Activated gamma-delta T cell treated with Interleukin-2 at 50 U/mL for 16 hours (primary cell): ENCODE measurements at places on chromosomes 7 and 10.

GRCh38 chr10:107425931-107426553 is 261.5 kb upstream of the SORCS1 start:
- DNase-seq, result no peak

DNA sequence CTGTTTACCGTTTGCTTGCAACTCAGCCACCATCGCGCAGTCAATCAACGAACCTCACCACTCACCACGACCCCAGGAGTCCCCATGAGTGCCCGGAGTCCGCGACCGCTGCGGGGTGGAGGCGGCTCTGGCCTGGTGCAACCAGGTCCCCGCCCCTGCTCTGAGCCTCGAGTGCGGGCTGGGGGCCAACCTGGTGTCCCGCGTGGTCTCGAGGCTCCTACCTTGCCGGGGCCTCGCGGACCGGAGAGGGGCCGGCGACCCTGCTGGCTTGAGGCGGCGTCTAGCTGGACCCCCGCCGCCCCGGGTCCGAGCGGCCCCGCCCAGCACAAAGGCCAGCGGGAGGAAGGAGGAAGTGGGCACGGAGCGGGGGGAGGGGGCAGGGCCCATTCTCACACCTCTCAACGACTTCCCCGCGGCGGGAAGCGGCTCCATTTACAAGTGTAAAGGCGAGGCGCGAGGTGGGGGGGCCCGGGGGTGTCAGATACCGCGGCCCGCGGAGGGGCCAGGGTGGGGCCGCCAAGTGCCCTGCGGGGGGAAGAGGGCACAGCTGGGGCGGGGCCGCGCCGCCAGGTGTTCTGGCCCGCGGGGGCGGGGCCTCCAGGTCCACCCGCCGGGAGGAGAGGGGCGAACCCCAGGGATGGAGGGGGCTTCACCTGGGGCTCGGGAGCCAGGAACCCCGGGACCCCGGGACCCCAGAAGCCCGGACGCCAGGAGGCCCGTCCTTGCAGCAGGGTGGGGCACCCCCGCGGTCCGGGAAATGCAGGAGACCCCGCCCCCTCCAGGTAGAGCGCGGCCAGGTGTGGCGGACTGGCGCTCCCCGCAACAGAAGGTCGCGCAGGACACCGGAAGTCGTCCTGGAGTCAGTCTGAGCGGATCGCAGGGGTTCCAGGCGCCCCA is 8.6 kb downstream of the CTBP2 start:
- no peak for DNase-seq

DNA sequence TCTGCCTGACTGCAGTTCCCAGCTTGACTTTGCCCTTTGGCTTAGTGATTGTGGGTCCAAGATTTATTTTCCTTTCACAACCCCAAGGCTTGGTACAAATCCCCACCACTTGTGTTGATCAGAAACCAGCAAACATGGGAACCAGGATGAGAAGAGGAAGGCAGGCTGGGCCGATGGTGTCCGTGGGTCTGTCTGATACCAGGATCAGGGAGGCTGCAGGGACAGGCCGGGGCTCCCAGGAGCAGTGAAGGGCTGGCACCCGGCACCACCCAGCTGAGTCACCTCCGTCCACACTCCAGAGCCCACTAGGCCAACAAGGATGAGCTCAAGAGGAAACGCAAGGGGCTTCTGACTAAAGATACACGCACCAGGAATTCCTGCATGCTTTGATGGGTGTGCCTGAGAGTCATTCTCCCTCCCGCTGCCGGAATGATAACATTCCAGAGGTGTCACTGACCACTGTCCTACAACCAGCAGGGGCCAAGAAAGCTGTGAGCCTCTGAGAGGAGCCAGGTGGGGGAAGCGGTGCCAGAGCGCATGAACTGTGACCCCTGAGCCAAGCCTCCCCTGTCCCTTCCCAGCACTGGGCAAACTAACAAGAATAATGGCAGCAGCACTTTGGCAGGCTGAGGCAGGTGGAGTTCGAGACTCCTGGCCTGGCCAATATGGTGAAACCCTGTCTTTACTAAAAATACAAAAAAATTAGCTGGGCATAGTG is 29.2 kb upstream of the PROSER2 start:
- DNase-seq, result no peak

DNA sequence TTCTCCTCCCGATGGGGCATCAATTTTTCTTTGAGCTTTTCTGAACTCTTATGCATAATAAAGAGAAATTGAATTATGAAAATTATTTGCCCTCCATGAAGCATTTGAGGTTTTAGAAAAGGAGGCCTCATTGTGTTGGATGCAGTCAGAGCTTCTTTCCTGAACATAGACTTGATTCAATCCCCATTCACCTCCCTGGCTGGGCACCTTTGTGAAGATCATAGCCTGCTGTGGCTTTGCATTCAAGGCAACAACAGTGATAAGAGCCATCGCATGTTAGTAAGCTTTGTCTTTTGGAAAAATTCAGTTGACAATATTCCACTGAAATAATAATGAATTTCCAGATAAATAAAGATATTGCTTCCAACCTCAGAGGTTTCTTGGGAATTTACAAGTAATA is 87.1 kb downstream of the TRIL start:
- DNase-seq, result no peak

DNA sequence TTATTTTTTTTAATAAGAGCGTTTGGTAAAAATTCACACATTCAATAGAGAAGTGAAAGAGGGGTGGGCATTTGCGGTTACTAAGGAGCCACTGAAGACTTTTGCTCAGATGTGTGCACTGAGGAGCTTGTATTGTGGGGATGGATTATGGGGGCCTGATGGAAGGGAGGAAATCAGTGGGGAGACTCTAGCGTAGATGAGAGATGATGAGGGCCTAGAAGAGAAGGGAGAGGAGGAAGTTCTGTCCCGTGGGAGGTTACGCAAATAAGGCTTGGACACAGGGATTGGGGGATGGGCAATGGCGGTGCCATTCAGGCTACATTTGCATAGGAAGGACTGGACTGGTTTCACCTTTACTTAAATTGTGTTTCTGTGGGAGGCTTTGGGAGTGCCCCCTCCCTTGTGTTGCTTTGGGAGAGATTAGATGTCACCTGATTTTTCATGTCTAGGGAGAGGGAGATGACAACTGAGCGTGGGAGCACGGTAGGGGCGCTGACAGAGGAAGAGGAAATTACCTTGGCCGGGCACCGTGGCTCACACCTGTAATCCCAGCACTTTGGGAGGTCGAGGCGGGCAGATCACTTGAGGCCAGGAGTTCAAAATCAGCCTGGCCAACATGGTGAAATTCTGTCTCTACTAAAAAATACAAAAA is 2.2 kb upstream of the HIP1 start:
- DNase-seq, result no peak

DNA sequence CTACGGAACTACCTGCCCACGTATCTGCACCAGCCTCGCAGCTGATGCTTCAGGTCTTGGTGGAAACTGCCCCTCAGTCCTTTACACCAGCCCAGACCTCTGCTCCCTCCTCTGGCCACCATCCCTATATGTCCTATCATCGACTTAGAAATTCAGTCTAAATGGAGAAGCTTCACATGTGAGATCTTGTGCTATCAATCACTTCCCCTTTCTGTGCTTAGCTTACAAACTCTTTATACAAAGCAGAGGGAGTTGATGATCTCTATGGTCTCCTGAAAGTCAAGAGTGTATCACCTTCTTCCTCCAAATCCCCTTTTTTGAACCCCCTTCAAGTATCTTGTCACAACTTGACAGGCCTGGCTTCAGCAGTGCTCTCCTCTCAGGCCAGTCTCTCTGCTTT is 30.7 kb downstream of the ZNF777 start:
- no peak for DNase-seq

- DNase-seq, result no peak
Observed at GRCh38 chr7:155665957-155666287, 21.5 kb downstream of the RBM33 start.

- no peak for DNase-seq
Observed at GRCh38 chr7:123580406-123581161, 21.0 kb upstream of the ASB15 start.

DNA sequence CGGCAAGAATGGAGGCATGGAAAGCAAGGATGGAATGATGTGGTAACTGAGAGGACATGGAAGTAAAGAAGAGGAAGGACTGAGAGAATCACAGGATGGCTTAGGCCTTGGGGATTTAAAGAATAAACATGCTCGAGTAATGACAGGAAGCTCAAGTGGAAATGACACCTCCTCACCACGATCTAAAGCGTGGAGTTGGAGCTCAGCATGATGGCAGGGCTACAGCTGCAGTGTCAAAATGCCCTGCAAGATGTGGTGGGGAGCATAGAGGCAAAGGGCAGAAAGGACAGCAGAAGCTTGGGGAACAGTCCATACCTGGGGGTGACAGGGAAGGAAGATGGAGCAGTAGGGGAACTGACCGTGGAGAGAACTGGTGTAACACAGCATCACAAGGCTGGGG is 229.5 kb upstream of the PLXNA4 start:
- no peak for DNase-seq

DNA sequence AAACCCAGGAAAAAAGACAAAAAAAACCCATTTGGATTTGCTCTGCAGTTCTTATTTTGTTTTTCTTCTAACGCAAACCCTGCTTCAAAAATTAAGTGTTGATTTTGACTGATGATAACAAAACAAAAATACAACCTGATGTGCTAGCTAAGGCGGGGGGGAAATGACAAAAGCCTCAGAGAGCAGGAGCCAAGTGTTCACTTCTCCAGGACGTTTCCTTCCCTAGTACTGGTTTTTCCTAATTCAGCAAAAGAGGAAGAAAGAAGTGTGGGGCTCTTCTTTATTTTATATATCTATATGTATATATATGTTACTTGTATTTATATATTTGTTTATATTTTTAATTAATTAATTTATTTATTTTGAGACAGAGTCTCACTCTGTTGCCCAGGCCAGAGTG is 28.0 kb downstream of the SNX10 start:
- DNase-seq, result no peak

DNA sequence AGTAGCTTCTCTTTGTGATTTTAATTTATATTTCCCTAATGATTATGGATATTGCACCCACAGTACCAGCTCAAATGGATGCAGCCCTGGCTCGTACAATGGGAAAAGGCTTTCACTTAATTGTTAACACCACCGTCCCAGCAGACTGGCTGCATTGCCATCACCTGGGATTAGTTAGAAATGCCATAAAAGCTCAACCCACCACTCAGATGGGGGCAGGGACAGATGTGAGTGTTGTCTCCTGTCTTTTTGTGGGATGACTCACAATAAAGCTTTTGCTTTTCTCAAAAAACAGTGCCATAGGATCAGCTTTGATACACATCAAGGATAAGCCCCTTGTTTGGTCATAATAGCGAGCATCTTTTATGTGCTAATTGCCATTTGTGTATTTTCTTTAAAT is 729.1 kb downstream of the TNS3 start:
- no peak for DNase-seq

- DNase-seq, result no peak
Observed at GRCh38 chr7:77771901-77772300, 26.3 kb downstream of the TMEM60 start.

DNA sequence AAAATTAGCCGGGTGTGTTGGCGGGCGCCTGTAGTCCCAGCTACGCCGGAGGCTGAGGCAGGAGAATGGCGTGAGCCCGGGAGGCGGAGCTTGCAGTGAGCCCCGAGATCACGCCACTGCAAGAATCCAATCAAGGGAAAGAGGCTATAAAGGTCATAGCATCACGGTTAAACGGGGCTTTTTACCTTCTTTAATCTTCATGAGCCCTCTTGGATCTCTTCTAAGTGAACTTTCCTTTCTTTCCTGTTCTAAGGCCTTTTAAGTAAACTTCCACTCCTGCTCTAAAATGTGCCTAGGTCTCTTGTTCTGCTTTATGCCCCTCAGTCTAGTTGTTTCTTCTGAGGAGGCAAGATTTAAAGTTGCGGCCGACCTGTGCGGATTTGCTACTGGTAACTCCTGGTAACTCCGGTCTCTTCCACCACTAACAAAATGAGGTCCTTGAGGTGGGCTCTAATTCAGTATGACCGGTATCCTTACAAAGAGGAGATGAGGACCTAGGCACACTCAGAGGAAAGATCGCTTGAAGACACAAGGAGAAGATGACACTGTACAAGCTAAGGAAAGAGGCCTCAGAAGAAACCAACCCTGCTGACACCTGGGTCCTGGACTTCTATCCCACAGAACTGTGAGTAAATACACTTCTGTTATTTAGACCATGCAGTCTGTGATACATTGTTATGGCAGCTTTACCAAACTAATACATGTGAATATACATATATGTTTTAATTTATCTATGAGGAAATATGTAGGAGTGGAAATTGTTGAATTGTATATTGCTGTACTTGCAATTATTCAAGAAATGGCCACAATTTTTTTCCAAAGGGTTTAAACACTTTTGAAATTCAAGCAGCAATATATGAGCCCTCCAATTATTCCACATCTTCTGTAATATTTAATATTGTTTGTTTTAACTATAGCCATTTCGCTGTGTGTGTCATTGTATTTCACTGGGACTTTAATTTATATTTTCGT is 331.5 kb upstream of the CNTNAP2 start:
- DNase-seq, result no peak

DNA sequence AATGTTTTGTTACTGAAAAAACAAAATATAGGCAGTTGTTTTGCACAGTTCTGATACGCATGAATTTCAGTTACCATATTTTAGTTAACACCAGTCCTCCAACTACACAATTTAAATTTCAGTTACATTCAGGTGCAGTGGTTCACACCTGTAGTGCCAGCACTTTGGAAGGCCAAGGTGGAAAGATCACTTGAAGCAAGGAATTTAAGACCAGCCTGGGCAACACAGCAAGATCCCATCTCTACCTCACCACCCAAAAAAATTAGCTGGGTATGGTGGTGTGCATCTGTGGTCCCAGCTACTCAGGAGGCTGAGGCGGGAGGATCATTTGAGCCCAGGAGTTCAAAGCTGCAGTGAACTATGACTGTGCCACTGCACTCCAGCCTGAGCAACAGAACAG is 45.3 kb downstream of the ABI1 start:
- no peak for DNase-seq

DNA sequence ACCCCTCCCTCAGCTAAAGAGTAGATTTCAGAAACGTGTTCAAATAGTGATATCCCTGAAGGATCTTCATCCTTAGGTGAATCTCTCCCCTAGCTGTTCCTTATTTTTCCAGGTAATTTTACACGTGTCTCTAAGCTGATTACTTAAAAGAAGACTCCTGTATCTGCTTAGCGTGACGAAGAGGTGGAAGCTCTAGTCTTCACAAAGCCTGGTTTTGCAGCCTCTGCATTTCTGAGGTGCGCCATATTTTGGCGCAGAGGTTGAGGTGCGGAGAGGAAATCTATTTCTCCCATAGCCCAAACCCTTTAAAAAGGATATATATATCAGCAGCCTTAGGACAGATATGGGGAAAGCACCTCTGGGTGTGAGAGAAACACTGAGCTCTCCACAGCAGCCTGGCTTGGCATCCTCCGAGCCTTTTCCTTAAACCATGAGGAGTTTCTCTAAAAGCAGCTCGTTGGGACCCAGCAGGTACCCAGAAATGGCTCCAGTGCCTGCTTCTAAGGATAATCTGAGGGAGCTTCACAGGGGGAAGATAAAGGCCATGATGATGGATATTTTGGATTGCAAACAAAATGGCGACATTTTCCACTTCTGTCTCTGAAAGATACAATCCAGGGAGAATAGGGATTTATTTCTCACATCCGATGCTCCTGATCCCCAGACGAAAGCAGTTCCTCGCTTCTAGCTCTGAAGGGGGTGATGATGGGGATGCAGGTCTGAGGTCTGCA is 3.0 kb upstream of the HOXA2 start:
- DNase-seq, result no peak
